NCI-H2081 (cell line): ENCODE measurements at places on chromosomes 7 and 10.

- no peak for DNase-seq
Measured at GRCh38 chr7:139242741-139243281, 11.8 kb downstream of the UBN2 start.

GRCh38 chr10:72802332-72802731 lies 91.2 kb upstream of the OIT3 start:
- DNase-seq = no peak

GRCh38 chr7:40544871-40545303 lies 410.1 kb downstream of the SUGCT start:
- no peak for DNase-seq

GRCh38 chr7:139995017-139995915 lies 67.5 kb downstream of the PARP12 start:
- no peak for DNase-seq

DNA sequence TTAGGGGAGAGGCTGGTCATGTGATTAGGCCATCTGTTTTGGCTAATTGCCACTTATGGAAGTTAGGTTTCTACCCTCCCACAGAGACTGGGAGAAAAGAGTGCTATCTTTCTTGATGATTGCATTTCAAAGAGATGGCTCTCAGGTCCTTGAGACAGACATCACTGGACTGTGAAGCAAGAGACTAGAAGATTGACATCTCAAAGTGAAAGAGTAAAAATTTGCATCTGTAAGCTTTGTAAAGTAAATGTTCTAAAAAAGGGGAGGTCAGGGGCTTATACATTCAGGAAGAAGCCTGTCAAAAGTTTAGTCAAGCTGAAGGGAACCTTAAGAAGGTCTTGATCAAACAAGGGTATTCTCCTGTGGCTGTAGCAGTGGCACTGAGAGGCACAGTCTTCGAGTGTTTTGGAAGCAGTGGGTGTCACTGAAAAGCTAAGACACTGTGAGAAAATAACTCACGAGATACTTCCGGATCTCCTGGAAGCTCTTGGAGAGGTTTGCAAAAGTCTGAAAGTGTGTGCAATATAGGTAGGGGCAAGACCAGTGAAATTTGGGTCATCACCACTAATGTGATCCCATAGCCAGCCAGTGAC lies 342.1 kb downstream of the PHF14 start:
- DNase-seq = no peak

DNA sequence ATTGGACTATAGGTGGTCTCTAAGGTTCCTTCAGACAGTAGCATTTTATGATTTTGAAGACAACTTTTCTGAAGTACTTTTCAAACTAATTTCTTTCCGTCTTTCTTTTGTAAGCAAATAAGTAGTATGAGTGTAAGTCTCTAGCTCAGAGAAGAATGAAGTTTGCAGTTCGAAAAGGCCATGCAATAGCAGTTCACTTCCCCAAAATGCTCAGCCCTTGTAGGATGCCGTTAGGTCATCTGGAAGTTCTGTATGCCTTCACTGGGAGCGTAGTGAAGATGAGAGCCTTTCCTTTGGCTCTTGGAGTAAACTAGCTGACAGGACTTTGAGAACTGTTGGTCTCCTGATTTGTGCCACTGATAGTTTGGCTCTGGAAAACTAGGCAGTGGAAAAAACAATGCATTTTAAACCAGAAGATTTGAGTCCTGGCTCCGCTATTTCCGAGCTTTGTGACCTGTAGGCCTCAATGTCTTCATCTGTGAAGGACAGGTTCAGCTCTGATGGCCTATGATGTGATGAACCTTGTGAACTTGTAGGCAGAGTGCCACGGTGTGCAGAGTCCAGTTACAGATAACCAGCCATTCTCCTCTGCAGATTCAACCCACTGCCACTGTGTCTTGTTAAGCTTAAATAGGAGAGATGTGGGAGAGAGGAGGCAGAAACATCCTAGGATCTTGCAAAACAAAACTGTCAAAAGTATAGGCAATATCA lies 18.8 kb downstream of the SGPL1 start:
- DNase-seq = no peak

- DNase-seq = no peak
Measured at GRCh38 chr10:98367604-98368451, 47.2 kb downstream of the PYROXD2 start.

- no peak for DNase-seq
Measured at GRCh38 chr7:147509541-147510200, 1080.9 kb upstream of the C7orf33 start.

- no peak for DNase-seq
Measured at GRCh38 chr7:43201912-43202311, 89.5 kb downstream of the HECW1 start.

DNA sequence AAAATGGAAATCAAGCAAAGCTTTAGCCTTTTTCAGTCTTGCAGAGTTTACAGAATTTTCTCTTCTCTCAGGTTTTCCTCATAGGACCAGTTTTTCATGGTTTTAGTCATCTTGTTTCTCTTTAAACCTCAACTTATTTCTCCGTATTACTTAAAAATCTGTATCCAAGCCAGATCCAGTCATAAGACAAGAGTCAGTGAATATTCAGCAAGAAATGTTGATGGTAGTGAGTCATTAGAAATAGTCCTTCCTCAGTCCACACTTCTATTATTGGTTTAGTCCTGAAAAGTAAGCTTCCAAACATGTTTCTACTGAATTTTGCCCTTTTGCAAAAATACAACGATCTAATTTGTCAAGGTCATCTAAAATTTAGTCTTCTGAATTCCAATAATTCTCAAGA lies 107.0 kb downstream of the VIM start:
- DNase-seq = no peak

DNA sequence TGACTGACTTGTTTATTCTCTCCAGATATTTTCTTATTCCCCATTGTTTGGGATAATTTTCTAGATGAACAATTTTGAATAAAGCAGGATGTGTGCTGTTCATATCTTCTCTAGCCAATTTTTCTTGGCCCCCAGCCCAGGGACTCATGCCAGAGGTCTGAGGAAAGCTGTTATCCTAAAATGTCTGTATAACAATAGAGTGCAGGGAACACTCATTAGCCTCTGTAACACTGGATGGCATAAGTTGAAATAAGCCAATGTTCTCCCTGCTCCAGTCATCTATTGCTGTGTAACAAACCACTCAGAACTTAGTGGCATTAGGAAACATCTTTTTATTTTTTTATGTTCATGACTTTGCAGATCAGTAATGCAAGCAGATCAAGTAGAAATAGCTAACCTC lies 121.7 kb upstream of the TRIM24 start:
- DNase-seq = peak; percentile 97

GRCh38 chr7:50598460-50599343 lies 33.5 kb upstream of the DDC start:
- peak; percentile 72 for DNase-seq

DNA sequence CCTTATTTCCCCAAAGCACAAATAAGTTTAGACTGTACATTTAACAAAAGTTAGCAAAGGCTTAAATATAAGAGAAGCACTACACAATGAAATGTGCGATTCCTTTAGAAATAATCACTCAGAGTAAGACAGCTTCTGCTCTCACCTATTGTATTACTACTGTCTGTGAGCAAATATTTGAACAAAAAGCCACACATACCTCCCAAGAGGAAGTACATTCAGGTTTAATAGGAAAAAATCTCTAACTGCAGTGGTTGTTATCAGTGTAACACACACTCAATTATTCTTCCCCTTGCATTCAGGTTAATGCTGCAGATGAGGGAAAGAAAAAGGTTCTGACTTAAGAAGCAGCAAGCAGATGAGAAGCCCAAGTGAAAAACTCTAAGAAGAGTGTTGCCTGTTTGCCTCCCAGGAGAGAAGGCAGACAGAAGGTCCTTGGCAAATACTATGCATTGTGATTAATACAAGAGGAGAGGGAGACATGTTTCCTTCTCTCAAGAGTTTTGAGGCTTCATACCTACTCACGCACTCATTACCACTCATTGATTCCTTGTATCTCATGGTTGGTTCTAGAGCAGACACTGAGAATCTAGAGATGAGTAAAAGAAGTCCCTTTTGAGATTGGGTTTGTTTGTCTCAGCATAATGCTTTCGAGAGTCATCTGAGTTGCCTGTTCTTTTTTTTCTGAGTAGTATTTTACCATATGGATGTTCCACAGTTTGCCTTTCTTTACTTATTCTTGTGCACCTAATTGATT lies 13.6 kb downstream of the GIMAP4 start:
- peak; percentile 14 for DNase-seq

GRCh38 chr10:122557516-122557915 lies 3.0 kb upstream of the DMBT1 start:
- no peak for DNase-seq

DNA sequence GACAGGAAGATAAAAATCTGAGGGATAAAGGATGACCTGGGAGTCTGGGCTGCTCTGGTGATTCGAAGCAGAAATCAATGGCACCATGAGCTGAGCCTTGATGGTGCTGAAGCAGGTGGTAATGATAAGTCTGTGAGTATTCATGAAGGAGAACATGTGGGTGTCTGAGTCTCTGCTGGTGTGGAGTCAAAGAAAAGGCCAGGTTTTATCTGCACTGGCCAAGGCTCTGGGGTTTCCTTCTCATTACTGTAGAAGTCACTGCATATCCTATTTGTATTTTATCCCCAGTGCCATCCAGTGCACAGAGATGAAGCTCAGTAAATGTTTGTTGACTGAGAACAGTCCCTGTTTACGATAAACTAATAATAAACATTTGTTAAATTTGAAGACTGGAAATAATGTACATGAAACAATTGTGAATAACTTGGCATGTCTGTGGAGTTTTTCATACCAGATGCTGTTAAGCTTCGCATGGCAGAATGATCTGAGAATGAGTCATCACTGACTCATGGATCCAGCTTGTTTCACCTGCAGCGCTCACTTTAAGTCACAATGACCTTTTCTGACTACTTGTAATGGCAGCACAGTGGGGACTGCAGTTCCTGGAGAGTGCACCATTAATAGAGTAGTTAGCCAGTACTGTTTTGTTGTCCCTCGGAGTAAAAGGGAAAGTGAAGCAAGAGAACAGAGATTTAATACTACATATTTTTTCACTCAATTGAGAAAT lies 538.5 kb downstream of the HTR7 start:
- DNase-seq = peak; percentile 58

DNA sequence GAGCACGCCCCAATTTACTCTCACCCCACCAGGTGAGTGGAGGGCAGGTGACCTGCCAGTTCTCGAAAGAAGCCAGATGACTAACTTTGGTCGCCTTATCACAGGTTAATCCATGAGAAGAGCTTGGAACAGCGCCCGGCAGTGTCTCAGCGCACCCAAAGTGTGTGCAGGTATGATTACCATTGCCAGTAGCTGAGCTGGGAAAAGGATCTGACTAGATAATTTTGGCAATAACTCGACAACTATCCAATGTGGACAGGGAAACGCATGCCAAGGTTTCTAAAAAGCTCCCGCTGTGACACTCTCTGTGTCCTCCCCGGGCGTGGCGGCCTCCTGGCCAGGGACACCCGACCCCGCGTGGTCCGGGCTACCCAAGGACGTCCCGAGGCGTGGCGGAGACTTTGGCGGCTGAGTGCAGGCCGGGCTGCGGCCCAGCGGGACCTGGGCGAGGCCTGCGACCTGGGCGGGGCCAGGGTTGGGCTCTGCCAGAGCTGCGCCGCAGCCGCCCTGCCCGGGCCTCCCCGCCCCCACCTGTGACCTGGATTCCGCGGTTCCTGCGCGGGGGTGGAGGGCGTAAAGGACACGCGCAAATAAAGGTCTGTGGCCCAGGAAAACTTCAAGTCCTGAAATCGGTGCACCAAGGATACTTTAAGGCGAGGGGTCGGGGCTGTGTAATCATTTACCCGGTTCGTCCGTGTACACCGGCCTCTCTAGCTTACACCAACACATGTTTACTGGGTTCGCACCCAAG lies 13.7 kb upstream of the WAPL start:
- DNase-seq = no peak

GRCh38 chr7:70787286-70787685 lies 344.7 kb upstream of the GALNT17 start:
- DNase-seq = no peak

GRCh38 chr10:76405922-76406321 lies 974.5 kb downstream of the LRMDA start:
- no peak for DNase-seq

GRCh38 chr10:87844837-87845623 lies 18.3 kb downstream of the KLLN start:
- no peak for DNase-seq

GRCh38 chr10:49541762-49542161 lies 2.8 kb upstream of the ERCC6 start:
- no peak for DNase-seq

- peak; percentile 21 for DNase-seq
Measured at GRCh38 chr10:7408291-7409044, 2.4 kb downstream of the SFMBT2 start.

GRCh38 chr7:111855161-111855841 lies 293.0 kb upstream of the IMMP2L start:
- peak; percentile 38 for DNase-seq

GRCh38 chr7:131506597-131506996 lies 49.8 kb downstream of the PODXL start:
- DNase-seq = no peak

DNA sequence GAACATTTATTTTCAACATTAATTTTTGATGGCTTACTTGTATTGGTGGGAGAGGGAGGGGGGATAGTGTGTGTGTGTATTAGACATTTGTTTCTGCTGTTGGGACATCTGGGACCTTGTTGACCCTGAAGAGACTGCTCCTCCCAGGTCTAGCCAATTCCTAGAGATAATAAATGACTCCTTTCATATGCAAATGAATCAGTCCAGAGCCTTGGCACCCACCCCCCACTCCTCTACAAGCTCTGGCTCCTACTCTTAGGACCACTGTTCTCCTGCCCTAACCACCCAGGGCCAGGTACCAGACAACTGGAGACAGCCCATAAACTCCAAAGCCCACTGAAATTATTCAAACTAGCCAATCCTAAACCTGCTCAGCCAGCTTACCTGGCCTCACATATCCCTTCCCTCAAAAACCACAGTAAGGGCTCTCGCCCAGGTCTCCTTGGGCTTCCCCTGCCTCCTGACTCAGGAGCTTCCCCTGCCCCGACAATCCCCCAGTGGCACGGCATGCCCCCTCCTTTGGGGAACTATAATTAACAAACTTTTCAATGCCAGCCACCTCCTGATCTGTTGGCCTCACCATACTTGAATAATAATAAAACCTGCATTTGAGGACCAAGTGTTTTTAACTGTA lies 233.3 kb downstream of the ELMO1 start:
- DNase-seq = no peak

- peak; percentile 89 for DNase-seq
Measured at GRCh38 chr7:107982918-107983389, 20.0 kb downstream of the LAMB1 start.

GRCh38 chr10:28722065-28722803 lies 44.9 kb downstream of the BAMBI start:
- peak; percentile 60 for DNase-seq

DNA sequence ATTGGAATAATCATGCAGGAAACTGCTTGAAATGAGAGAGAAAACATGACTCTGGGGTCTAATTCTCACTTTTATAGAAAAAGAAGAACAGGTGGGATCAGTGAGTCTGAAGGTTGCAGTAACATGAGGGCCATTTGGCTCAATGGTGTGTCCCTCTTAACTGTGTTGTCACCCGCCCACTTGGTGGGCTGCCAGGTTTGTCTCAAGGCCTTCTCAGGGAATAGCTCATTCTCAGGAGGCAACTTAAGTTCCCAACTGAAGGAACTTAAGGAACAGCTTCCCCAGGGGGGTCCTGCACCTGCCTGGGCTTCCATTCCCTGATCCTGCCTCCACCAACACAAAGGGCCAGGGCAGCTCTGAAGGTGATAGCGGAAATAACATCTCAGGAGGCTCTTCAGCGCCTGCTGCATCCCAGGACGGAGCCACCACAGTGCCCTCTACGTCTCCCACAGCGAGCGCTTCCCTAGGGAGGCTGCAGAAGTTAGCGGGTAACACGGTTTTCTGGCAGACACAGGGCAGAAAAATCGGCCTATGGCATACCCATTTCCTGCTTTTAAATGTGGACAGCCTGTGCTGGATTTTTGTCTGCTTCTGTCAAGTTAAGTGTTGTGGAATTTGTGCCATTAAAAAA lies 88.8 kb downstream of the ZRANB1 start:
- no peak for DNase-seq

GRCh38 chr7:151251689-151252560 lies 3.4 kb upstream of the SMARCD3 start:
- peak; percentile 69 for DNase-seq
